Effector memory CD4-positive, alpha-beta T cell (primary cell): ENCODE measurements at places on chromosomes 7 and 10.
A peak's percentile ranks its signal among the peaks of the same experiment; 100 is the strongest.

DNA sequence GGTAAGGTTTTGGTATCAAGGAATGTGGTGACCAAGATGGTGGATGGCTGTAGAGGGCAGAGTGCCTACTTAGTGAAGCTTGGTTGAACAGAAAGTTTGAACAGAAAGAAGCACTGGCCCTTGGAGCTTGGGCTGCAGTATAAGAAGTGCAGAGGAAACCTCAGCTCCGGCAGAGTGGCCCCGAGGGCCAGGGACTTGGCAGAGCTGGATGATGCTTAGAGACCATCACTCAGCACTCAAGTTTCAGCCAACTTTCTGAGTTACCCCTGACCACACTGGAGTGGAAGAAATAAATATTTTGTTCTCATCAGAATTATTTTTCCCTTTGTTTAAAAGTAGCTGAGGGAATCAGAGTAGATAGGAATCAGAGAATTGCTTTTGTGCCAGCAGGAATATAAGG lies 336.7 kb downstream of the C7orf25 start:
- DNase-seq: no peak

GRCh38 chr10:13414855-13415254 lies 66.8 kb upstream of the SEPHS1 start:
- DNase-seq: no peak

DNA sequence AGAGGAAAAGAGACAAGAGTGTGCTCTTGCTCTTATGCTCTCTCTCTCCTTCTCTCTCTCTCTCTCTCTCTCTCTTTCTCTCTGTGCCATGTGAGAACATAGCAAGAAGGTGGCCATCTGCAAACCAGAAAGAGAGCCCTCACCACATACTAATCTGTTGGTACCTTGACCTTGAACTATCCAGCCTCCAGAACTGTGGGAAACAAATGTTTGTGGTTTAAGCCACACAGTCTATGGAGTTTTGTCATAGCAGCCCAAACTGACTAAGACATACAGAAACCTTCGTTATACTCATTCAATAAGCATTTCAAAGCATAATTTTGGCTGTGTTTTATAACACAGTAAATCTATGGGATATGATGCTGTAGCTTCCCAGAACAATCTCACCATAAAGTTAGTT lies 56.4 kb upstream of the PLPP4 start:
- DNase-seq: no peak

- DNase-seq: no peak
Measured at GRCh38 chr10:7417103-7417623, 6.3 kb upstream of the SFMBT2 start.

GRCh38 chr10:114100848-114101741 lies 57.4 kb downstream of the ADRB1 start:
- no peak for DNase-seq

DNA sequence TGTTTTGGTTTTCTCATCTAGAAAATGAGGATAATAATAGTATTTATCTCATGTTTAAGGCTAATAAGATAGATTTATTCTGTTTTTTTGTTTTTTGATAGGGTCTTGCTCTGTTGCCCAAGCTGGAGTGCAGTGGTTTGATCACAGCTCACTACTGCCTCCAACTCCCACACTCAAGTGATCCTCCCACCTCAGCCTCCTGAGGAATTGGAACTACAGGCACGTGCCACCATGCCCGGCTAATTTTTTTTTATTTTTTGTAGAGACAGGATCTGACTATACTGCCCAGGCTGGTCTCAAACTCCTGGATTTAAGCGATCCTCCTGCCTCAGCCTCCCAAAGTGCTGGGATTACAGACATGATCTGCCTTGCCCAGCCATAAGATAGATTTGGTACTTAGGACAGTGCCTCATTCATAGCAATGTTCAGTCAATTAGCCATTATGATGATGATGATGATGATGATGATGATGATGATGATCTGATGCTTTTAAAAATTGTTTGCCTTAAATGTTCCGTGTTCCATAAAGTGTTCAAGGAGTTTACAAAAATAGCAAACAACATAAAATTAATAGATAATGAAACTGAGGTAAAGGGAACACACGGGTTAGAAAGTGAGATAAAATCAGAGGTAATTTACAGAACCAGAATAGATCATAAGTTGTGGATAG lies 4.6 kb downstream of the WIPF3 start:
- DNase-seq: no peak

GRCh38 chr7:157927313-157927925 lies 590.6 kb downstream of the DNAJB6 start:
- DNase-seq: no peak

- DNase-seq: no peak
Measured at GRCh38 chr10:69362471-69362954, 54.2 kb downstream of the TACR2 start.

GRCh38 chr7:151503902-151504714 lies 15.6 kb downstream of the RHEB start:
- DNase-seq: no peak

GRCh38 chr7:21167942-21168341 lies 259.9 kb upstream of the SP4 start:
- DNase-seq: no peak

DNA sequence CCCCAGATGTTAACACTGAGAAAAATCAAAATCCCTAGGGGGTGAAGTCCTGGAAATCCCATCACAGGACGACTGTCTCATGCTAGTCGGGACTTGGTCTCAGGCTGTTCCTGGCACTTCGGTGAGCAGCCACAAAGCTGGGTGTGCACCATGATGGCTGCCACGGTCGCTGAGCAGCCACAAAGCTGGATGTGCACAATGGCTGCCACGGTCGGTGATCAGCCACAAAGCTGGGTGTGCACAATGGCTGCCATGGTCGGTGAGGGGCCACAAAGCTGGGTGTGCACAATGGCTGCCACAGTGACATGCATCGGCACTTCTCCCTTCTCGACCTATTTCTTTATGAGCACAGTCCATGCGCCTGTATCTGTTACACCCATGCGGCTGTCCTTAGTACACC lies 505.1 kb downstream of the TCERG1L start:
- no peak for DNase-seq

GRCh38 chr10:103877861-103878260 lies 22.5 kb upstream of the SH3PXD2A start:
- no peak for DNase-seq

DNA sequence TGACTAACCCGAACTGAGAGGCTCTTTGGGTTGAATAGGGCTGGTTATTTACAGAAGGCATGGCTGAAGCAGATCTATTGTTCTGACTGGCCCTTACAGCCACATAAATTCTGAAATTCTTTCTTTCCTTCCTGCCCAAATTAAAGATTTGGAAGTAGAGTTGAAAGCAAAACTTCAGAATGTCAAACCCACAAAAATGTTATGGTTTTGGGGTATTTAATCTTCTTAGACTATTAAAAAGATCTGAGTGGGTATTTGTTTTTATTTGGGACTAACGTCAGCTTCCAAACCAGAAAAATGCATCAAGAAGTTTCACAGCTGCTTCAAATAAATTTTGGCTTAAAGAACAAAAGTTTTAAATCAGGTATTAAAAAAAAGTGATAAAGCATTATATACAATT lies 124.5 kb downstream of the AHR start:
- DNase-seq: no peak

- DNase-seq: no peak
Measured at GRCh38 chr7:22551768-22552513, 52.0 kb upstream of the STEAP1B start.

GRCh38 chr10:70223728-70224127 lies 9.5 kb downstream of the PPA1 start:
- DNase-seq: no peak

DNA sequence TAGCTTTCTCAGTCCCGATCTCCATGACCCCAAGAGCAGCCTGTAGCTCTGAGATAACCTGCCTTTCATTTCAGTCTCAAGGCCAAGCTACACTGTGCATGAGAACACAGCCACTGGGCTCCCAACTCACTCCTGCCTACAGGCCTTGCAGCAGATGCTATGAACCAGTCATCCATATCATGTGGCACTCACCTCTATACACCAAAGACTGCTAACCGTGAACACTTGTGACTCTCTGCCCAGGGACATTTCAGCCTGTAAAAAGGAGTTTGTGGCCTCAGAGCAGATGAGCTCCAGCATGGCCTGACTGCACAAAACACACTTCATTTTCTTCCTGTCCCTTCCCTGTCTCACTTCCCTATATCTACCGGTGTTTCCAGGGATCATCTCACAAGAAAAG lies 56.9 kb upstream of the NPY start:
- no peak for DNase-seq

- no peak for DNase-seq
Measured at GRCh38 chr7:146378196-146378595, 261.6 kb downstream of the CNTNAP2 start.

GRCh38 chr10:33215635-33216034 lies 118.8 kb downstream of the NRP1 start:
- no peak for DNase-seq

DNA sequence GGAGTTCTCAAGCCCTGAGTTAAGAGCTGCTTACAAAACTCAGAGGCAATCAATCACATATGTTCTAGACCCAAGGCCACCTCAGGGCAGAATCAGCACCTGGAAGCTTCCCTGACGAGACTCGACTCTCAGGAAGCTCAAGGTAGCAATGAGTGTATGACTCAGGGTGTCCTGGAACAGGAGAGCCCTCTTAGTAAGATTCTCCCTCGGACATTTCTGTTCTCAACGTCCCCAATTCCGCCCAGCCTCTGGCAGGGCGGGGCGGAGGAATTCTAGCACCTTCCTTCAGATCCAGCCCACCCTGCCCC lies 39.6 kb upstream of the PROSER2 start:
- no peak for DNase-seq

DNA sequence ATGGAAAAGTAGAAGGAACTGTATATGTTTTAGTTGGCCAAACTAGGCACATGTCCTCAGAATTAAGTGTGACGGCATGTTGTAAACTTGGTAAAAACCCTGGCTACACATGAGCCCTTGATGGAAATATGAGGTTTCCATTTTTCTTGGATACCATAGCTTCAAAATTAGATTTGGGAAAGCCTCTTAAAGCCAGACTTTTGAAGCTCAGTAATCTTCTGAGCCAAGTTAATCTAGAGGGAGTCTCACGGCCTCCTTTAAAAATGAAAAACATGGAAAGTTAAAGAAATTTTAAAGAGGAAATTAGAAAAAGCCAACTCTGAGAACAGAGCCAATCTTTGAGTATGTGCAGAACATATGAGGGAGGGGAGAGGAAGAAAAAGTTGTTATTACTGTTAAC lies 376.0 kb downstream of the CTNNA3 start:
- DNase-seq: no peak

DNA sequence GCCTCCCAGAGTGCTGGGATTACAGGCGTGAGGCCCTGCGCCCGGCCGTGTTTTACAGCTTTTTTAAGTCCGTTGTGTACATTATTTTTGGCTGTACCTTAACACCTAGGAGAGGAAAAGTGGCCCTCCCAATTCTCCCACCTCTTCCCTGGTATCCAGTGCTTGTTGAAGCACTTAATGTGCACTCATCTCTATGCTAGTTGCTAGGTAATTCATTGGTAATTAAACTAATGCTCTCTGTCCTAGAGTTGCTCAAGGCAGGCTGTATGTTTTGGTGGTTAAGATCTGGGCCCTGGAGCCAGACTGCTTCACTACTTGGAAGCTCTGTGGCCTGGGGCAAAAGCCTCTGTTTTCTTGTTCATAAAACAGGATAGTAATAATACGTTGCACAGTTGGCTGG lies 19.6 kb downstream of the AVPI1 start:
- no peak for DNase-seq

GRCh38 chr7:106068538-106068961 lies 43.6 kb downstream of the SYPL1 start:
- DNase-seq: no peak

DNA sequence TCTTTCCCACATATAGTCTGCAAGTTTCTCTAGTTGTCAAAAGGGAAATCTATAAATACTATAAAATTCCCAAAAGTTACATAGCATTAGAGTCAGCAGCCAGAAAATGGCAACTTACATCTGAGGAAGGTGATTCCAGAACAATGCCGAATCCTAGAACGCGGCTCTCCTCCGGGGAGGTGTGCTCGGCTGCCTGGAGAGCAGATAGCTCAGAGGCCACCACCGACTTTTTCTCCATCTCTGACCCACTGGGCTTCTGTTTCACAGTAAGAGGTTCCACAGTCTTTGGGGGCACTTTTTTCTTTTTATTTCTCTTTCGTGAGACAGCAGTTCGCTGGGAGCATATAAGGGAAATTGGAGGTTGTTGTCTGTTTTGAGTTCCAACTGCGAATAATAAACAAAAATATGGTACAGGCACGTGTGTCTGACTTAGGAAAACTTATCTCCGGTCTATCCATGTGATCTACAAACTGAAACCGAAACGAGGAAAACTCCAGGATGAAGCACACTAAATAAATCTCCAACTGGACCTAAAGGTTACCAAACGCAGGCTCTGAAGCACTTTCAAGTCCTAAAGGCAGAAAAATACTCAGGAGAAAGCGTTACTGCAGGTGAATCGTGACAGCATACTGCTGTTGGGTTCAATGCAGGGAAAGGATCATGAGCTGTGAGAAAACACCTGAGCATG lies 36.2 kb downstream of the BEND7 start:
- no peak for DNase-seq

GRCh38 chr10:72096115-72097000 lies 8.0 kb upstream of the SPOCK2 start:
- no peak for DNase-seq

DNA sequence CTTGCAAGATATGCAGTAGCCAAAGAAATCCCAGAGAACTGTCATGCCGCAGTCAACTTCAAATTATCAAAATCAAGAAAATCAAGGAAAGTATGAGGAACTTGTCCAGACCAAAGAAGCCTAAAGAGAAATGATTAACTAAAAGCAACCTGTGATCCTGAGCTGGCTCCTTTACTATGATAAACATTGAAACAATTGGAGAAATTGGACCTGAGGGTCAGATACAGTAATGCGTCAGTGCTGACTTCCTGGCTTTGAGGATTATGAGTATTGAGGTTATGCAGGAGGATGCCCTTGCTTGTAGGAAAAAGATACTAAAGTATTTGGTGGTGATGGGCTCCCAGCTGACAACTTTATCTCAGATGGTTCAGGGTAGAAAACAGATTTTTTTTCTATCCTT lies 324.7 kb upstream of the AKR1E2 start:
- DNase-seq: no peak

GRCh38 chr10:13938950-13939349 lies 352.2 kb downstream of the PRPF18 start:
- DNase-seq: no peak

- DNase-seq: peak; percentile 5
Measured at GRCh38 chr10:73167458-73167782, 388 bp downstream of the ECD start.

- DNase-seq: no peak
Measured at GRCh38 chr10:32190890-32191491, 134.8 kb upstream of the KIF5B start.

- DNase-seq: no peak
Measured at GRCh38 chr7:114663502-114663901, 248.9 kb downstream of the FOXP2 start.

DNA sequence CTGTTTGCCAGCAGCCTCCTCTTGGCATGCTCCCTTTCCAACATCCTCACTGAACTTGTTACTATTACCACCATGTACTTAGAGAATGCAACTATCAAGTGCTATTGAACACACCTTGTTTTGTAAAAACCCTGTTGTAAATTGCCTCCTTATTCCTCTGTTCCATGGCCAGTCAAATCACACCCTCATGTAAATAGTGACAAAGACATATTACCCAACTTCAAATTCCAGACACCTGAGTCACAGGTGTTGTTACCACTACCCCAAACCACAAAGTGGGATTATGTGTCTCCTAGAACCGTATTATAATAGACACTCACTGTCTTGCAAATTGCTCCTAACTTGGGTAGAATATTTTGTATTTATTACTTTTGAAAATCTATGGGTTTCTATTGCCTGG lies 263.2 kb upstream of the C7orf33 start:
- DNase-seq: no peak
